ENCODE measurements at places on chromosomes 5 and 9. TPM values are rescaled to one million over a fixed set of nuclear protein-coding genes. Genes with fewer than 3 reads are reported as not detected.

The GPR150 gene
- 0.07 TPM for total RNA-seq

The CDK9 gene
- 47.9 TPM for total RNA-seq

The ANKRD20A1 gene
- 0.28 TPM for total RNA-seq

The SV2C gene
- not detected for total RNA-seq

The RETREG1 gene
- total RNA-seq = 2.3 TPM

The GABBR2 gene
- total RNA-seq = 0.50 TPM

The CCDC183 gene
- 0.31 TPM for total RNA-seq

The LRRC19 gene
- total RNA-seq = not detected

The NUTM2F gene
- not detected for total RNA-seq

The CHSY3 gene
- 0.10 TPM for total RNA-seq

The CEL gene
- 0.58 TPM for total RNA-seq

The ANKRD55 gene
- 0.03 TPM for total RNA-seq

The FOXD1 gene
- 17.5 TPM for total RNA-seq
